Eye (tissue), 1 donor: ENCODE measurements at places on chromosomes 16 and 17.

DNA sequence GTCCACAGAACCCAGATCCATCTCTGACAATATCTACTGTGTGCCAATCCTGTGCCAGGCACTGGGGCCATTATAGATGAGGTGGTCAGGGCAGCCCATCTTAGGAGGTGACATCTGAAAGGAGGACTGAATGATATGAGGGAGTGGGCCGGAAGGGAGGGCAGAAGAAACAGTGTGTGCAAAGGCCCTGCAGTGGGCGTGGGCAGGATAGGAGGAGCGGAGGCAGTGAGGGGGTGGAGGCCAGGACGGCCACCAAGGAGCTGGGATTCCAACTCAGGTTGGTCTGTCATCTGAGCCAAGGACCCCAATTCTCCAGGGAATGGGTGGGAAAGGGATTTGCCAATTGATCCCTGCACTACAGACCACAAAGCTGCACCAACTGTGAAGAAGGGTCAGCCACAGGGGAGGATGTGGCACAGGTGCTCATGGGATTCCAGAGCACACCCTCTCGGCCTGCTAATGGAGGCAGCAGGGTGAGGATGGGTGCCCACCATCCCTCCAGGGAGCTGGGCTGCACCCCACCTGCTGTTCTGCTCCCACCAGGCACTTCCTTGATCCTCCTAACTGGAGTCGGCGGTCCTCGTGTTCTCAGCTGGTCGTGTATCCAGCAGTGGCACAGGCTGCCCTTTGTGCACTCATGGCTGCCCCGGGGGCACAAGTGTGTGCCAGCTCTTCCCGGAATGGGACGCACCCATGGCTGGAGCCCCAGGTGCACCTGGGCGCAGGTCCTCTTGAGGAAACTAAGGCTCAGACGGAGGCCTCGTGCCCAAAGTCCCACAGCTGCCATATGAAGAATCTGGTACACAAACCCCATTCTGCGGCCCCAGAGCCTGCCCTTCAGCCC is 9.6 kb downstream of the SREBF1 start:
- no peak for DNase-seq

DNA sequence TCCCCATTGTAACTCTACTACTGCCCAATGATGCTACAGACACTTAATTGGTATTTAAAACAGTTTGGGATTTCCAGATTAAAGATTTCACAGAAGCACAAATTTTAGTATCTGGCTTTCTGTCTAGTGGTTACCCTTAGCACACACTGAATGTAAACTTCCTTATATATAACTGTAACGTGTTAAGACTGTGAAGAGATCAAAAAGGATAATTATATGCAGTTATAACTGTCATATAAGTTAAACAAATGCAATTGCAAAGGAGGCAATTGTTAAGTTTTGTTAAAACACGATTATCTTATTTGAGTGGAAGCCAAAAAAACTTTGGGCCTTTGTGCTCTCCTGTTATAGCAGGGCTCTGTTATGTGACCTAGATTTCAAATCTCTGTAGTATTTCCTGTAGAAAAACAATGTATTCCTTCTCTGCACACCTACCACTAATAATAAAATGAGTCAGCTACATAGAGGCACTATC is 147.9 kb downstream of the STXBP4 start:
- DNase-seq, result peak; percentile 19

- DNase-seq, result no peak
Observed at GRCh38 chr17:79131701-79132100, 57.1 kb downstream of the ENGASE start.

GRCh38 chr16:88917146-88917914 is 50.9 kb upstream of the PABPN1L start:
- no peak for DNase-seq

DNA sequence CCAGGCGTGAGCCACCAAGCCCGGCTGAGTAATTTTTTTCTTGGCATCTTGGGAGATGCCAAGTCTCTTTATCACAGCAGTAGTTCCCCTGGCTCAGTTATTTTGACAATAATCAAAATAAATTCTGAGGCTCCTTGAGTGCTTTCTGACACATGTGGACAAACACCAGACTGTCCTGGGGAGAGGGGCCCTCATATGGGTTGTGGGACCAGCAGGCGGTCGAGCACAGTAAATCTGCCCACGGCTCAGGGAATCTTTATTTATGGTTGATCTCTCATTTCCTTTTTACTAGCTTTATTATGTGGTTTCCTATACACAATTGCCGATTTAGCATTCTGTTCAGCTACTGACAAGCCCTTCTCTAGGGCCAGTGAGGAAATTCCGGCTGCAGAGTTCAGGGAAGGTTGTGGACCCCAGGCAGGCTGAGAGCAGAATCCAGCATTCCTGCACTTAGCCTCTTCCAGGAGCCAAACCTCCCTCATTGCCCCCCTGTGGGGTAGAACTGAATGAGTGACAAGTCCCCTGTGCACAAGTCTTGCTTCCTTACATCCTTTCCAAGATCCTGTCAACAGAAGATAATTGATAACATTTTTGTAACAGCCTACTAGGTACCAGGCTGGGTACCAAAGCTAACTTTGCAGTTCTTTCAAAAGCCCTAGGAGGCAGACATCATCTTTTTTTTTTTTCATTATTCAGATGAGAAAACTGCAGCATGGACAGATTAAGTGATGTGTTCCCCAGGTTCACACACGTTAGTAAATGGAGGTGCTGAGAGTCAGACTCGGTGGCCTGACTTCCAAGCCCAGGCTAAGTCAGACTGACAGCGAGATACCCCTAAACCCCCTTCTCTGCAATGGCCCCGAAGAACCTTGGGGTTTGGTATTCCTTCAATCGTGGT is 40.2 kb downstream of the HS3ST3B1 start:
- no peak for DNase-seq

DNA sequence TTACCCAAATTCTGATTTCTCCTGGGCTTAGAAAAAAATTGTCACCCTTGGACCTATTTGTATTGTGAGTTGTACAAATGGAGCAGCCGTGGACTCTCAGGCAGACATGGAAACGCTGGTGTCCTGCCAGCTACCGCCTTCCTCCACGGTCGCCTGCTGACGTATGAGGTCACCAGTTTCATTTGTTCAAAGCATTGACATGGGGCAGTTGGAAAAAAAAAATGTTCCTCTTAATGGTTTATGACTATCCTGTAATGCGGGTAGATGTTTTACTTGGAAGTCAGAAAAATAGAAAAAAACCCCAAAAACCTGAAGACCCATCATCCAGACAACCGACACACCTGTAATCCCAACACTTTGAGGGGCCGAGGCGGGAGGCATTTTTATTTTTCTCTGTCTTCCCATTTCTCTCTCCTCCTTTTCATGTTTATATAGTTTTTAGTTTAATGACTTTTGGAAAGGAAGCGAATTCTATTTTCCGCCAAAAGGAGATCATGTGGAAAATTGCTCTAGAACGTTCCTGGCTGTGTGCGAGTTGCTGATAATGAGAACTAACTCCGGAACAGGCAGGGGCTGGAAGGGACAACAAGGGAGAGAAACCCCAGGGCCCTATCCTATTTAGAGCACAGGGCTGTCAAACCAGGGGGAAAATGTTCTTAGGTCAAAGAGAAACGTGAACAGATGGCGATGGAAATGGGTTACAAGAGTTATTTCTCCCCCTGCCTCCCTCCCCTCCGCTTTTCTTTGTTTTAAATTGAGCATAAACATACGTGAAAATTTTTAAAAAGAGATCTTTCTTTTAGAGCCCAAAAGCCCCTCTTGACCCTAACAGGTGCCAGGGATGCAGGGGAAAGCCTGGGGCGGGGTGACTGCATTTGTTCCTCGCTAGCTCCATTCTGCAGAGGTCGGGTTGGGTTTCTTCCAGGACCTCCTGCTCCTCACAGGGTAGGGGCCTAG is 13.7 kb downstream of the DNAH17 start:
- DNase-seq, result no peak

- DNase-seq, result no peak
Observed at GRCh38 chr16:2083876-2084780, 36.3 kb downstream of the TSC2 start.

DNA sequence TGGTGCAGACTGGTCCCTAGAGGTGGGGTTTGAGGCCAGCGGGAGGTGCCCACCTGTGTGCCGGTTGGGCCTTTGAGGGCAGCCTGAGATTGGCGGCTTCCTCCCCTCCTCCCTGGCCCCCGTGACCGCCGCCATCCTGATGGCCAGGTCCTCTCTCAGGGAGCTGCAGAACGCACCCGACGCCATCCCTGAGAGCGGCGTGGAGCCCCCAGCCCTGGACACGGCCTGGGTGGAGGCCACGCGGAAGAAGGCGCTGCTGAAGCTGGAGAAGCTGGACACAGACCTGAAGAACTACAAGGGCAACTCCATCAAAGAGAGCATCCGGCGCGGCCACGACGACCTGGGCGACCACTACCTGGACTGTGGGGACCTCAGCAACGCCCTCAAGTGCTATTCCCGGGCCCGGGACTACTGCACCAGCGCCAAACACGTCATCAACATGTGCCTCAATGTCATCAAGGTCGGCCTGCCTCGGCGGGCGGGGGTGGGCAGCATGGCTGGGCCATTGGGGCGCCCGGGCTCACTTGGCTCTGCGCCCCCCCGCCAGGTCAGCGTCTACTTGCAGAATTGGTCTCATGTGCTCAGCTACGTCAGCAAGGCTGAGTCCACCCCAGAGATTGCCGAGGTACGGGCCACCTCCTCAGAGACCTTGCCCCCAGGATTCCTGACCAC is 2.8 kb downstream of the GPS1 start:
- no peak for DNase-seq

GRCh38 chr17:18025945-18026776 is 12.8 kb downstream of the ATPAF2 start:
- DNase-seq, result no peak

- DNase-seq, result no peak
Observed at GRCh38 chr17:76585033-76585648, 519 bp downstream of the ST6GALNAC2 start.

DNA sequence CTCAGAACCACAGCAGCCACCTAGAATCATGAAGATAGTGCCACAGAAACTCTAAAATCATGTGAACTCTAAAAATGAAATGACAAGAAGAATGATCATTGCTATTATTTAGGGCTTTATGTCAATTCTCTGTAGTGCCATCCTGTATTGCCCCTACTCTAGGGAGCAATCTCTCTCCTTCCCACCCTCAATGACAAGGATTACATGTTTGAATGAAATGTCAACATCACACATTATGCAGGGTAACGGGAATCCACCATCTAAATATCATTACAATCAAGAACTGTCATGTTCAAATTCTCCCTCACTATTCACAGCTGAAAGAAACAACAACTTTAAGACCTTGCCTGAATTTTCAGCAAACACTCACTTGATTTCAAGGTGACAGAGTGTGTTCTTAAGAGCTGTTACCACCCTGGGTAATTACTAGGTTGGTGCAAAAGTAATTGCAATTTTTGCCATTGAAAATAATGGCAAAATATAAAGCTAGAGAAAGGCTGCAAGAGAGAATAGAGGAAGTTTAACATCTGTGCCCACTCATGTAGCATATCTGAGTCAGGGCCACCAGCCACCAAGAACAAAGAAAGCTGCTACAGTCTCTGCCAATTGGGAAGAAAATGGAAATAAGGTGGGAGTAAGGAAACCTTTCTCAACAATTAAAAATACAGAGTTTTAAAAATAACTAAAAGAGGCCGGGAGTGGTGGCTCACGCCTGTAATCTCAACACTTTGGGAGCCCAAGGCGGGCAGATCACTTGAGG is 112.8 kb upstream of the PSMD7 start:
- no peak for DNase-seq

- no peak for DNase-seq
Observed at GRCh38 chr16:55171241-55171640, 152.8 kb upstream of the IRX6 start.

- no peak for DNase-seq
Observed at GRCh38 chr17:16880843-16881230, 91.1 kb downstream of the TNFRSF13B start.

- DNase-seq, result no peak
Observed at GRCh38 chr17:80619535-80620235, 75.0 kb downstream of the RPTOR start.

DNA sequence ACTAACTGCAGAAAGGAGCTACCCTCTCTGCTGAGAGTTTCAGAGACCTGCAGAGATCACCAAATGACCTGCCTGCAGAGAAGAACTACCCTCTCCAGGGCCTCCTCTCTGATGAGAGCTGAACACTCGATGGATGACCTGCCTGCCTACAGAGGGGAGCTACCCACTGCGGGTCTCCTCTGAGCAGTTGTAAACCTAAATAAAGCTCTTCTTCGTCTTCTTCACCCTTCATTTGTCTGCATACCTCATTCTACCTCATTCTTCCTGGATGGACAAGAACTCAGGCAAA is 24.2 kb downstream of the SSH2 start:
- DNase-seq, result no peak

DNA sequence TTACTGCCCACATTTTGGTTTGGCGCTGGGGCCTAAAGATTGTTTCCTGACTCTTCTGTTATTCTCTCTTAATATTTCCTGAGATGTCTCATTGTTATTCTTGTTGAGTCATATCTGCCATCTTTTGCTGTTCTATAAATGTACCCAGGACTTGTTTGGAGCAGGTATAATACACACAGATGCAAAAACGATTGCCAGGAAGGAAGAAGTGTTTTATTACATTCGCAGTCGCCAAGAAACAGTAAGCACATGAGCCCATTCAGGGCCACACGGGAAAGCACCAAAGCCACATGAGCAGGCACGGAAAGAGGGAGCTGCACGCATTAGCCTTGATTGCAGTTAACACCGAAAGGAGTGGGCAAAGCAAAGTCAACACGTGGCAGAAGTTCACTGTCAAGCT is 70.2 kb downstream of the ARHGAP44 start:
- no peak for DNase-seq

- no peak for DNase-seq
Observed at GRCh38 chr16:60199150-60199549, 1465.0 kb upstream of the GOT2 start.

DNA sequence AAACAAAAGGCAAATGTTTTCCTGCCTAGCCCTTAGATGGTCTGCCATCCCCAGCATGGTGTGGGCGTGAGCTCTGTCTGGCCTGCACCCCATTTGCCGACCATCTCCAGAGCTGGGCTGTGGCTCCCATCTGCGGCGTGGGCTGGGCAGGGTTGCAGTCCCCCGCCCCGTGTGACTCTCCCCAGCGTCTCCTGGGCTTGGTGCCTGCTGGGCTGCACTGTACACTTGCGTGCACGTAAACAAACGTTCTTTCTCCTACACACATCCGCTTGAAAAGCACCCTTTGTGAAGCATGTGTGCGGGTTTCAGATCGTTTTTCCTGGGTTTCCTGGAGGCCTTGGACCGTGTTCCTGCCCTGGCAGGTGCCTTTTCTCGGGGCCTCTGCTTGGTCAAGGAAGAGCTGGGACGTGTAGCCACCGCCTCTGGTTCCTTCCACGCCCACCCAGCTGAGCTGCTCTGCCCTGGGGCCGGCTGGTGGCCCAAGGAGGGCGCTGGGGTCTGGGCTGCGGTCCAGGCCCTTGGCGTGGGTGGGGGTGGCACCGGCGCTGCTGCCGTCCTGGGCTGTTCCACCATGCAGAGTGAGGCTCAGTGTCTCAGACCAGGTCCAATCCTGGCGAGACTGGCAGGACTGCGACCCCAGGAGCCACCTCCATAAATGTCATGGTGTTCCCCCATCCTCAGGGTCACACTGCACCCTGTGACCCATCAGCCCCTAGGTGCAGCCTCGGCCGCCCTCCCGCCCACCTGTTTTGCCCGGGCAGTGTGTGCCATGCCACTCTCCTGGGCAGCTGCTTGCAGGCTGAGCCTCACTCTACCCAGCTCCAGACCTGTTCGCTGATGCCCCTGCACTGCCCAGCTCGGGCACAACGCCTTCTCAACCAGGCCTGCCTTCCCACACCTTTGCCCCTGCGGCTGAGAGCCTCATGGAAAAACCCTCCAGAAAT is 9.9 kb upstream of the BAIAP3 start:
- no peak for DNase-seq
